ENCODE measurements at places on chromosomes 2 and 18.

DNA sequence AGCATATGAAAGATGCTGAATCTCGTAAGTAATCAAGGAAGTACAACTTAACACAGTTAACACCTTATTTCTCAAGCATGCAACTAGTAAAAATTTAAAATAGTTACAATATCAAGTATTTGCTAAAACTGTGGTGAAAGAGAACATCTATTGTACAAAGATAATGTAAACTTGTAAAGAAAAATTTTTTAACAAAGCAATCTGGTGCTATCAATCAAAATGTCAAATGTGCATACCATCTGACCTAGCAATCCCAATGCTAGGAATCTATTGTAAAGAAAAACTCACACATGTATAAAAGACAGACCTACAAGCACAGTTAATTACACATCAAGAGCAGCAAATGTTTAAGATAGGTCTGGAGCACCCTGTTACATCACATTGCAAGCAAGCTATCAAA lies 90.1 kb downstream of the SLC66A3 start:
- no peak for ATAC-seq

GRCh38 chr18:79460481-79461300 lies 65.0 kb downstream of the NFATC1 start:
- no peak for ATAC-seq

DNA sequence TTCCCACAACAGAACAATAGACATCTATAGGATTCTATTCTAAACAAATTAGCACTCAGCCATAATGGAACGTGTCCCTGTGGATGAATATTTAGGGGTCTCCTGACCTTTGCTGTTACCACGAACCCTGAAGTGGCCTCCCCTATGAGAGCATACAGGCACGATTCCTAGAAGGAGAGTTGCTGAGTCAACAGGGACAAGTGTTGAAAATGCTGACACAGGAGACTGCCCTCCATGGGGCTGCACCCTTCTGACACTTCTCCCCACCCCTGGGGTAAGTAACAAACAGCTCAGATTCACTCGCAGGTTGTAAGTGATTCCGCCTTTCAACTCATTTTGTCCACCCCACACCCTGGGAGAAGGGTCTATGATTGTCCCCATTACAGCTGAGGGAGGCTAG lies 14.1 kb upstream of the STK25 start:
- ATAC-seq = no peak

- no peak for ATAC-seq
Measured at GRCh38 chr18:65409261-65409660, 341.6 kb upstream of the CDH7 start.

- no peak for ATAC-seq
Measured at GRCh38 chr2:174663550-174663949, 65.9 kb upstream of the WIPF1 start.

Measured in activated CD4-positive, CD25-positive, alpha-beta regulatory T cell treated with anti-CD3 and anti-CD28 coated beads, Interleukin-2, amount 50 U/mL, for 24 hours (primary cell).